ENCODE measurements at places on chromosomes 12 and 14.

DNA sequence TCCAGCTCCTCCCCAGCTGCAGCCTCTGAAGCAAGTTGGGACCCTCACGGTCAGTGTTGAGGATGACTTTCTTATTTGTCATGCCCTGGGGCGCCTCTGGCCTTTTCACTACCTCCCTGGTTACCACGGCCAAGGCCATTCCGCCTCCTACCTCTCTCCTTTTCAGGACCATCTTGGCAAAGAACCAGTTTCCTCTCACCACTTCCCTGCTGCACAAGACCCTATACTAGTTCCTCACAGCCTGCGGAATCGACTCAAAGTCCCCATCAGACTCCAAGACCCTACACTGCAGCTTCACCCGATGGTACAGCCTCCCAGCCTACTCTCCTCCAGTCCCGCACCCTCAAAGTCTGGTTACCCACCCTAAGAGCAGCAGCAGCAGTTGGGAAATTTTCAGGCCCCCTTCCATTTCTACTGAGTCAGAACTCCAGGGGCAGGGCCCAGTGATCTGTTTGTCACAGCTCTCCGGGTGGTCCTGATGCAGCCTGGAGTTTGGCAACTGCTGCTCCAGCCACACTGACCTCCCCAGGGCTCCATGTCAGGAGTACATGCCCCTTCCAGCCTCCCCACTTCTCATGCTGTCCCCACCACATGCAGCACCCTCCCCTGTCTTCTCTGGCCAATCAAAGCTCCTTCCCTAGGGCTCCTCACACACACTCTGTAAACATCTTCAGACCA lies 5.4 kb downstream of the VWF start:
- DNase-seq = no peak

DNA sequence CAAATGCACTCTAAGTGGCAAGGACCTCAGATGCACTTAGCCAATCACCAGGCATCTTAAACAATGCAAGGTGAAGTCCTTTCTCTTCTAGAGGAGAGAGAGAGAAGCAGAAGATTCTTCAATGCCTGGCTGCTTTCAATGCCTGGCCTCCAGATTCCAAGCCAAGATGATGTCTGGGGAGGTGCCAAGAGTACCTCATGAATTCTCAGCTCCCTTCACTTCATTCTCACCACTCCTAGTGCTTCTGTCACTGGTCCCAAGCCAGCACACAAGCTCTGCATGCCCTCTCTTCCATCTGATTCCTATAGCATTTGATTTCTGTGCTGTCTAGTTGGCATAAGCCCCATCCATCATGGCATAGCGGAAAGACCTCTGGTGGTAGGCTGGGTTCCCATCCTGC lies 225.0 kb downstream of the KSR2 start:
- DNase-seq = no peak

DNA sequence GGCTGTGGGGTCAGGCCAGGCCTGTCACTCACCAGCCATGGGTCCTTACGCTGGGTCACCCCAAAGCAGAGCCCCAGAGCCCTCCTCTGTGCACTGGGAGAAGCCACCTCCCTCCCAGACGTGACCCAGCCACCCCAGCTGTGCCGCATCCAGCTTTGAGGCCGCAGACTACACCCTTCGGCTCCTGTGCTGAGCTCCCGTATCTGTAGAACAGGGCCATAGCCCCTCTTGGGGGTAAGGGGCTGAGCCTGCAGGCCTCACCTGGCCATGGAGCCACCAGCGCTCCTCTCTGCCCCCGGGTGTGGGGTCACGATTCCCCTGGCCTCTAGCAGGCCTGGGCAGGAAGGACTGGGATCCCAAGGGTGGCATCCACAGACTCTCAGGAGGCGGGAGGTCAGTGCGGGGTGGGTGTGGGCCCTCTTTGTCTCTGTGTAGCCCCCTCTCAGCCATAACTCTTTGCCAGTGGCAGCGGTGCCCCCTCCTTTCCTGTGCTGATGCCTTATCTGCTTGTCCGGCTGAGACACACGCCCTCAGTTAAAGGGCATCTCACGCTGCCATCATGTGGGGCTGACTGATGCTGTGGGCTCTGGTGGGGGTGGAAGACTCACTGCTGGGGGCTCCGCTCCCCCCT lies 16.3 kb downstream of the ASPG start:
- DNase-seq = no peak

GRCh38 chr14:64734990-64735389 lies 30.8 kb downstream of the PLEKHG3 start:
- no peak for DNase-seq

DNA sequence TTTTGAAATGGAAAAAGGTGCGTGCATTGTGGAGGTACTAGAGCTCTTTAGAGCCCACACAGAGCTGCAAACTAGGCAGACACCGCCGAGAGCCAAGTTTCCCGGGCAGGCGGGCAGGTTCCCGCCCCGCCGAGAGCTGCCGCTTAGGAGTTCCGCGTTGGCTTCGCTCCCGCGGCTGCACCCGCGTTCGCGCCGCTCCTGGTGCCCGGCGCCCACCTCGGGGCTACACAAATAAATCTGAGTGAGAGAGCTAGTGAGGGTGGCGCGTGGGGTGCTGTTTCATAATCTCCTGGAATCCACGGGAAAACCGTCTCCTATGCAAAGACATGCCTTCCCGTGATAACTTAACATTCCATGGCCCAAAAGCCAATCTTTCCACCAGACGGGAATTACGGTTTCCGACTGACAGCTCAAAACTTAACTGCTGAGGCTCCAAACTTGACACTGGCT lies 645 bp downstream of the KITLG start:
- DNase-seq = peak; percentile 68

DNA sequence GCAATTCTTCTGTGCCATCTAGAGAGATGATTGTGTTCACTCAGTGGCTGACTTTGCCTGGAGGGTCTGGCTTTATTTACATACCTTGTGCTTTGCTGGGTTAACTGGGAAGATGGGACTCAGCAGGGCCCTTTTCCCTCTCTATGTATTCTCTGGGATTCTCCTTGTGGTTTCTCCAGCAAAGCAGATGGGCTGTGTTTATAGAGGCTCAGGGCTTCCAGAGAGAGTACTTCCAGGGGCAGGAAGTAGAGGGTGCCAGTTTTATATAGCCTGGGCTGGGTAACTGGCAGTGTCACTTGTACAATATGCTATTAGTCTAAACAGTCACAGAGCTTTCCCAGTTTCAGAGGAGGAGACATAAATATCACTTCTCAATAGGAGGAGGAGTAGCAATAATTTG lies 509.9 kb downstream of the DIO2 start:
- DNase-seq = no peak

DNA sequence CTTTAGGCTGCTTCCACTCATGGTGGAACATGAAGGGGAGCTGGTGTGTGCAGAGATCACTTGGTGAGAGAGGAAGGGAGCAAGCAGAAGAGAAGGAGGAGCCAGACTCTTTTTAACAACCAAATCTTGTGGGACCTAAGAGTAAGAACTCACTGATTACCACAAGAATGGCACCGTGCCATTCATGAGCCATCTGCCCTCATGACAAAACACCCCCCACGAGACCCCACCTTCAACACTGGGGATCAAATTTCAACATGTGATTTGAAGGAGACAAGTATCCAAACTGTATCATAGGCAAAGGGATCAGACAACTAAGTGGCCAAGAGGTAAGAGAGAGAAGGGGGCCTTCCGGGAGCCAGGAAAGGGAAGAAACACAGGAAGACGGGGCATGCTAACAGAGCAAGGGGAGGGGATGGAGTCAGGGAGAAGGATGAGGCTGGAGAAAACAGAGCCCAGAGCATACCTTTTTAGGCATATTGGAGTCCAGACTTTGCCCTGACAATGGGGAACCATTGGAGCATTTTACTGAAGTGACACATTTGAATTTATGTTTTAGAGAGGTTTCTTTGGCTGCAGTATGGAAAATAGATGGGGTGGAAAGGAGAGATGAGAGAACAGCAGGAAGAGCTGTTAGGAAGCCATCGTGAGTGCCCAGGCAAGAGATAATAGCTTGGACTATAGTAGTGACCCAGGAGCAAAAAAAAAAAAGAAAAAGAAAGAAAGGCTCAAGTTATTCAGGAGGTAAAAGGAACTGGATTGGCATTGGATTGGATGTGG lies 204.4 kb upstream of the NUDT4 start:
- DNase-seq = no peak

DNA sequence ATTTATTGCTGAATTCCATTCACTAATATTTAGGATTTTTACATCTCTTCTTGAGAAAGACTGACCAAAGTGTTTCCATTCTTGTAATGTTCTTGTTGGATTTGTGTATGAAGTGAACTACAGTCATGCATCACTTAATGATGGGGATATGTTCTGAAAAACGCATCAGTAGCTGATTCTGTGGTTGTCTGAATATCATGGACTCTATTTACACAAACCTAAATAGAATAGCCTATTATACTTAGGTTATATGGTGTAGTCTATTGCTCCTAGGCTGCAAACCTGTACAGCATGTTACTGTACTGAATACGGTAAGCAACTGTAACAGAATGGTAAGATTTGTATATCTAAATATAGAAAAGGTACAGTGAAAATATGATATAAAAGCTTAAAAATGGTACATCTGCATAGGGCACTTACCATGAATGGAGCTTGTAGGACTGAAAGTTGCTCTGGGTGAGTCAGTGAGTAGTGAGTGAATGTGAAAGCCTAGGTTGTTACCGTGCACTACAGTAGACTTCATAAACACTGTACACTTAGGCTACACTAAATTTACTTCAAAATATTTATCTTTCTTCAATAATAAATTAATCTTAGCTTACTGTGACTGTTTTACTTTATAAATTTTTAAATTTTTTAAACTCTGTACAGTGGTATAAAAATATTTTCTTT lies 27.6 kb upstream of the P2RX4 start:
- DNase-seq = no peak

GRCh38 chr14:93943930-93944329 lies 16.8 kb downstream of the FAM181A start:
- DNase-seq = no peak

DNA sequence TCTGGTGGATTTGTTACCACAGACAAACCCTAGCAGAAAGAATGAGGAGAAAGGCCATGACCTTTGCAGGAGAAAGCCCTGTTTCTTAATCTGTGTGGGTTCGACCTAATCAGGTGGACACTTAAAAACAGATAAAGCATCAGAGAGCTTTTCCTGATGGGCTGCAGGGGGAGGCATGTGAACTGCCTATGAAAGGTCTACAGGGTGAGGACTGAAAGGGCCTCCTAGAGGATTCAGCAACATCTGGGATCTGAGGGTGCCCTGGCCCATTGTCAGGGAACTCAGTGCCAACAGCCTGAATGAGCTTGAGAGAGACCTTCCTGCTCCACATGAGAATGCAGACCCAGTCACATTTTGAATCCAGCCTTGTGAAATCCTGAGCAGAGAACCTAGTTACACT lies 178.8 kb upstream of the DDHD1 start:
- DNase-seq = no peak

DNA sequence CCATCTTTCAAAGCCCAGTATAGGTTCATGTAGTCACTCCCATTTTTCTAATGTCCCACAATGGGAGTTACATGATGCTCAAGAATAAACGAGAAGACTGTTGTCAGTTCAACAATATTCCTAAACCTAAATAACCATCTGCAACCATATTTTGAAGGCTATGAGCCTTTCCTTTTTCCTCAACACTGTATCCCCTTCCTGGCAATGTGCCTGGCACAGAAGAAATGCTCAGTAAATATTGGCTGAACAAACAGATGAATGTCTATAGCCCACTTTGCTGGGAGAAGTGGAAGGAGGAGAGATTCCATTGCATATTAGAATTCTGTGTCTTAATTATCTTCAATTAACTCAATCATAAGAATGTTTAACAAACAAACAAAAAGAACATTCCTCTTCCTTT lies 6.1 kb downstream of the ARMH4 start:
- no peak for DNase-seq

- no peak for DNase-seq
Observed at GRCh38 chr14:76782115-76782884, 21.0 kb downstream of the VASH1 start.

DNA sequence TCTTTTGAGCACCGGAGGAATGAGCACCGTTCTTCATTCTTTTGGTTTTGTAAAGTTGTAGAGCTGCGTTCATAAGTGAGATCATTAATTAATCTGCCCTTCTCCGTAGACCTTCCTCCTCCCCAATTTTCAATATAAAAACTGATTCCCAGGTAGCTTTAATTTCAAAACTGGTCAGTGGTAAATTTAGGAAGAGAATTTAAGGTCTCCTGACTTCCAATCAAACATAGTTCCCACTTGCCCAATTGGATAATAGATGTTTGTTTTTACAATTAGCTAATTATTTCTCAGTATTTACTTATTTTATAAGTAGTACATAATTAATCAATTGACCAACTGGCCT lies 27.2 kb upstream of the YBX3 start:
- DNase-seq = no peak

DNA sequence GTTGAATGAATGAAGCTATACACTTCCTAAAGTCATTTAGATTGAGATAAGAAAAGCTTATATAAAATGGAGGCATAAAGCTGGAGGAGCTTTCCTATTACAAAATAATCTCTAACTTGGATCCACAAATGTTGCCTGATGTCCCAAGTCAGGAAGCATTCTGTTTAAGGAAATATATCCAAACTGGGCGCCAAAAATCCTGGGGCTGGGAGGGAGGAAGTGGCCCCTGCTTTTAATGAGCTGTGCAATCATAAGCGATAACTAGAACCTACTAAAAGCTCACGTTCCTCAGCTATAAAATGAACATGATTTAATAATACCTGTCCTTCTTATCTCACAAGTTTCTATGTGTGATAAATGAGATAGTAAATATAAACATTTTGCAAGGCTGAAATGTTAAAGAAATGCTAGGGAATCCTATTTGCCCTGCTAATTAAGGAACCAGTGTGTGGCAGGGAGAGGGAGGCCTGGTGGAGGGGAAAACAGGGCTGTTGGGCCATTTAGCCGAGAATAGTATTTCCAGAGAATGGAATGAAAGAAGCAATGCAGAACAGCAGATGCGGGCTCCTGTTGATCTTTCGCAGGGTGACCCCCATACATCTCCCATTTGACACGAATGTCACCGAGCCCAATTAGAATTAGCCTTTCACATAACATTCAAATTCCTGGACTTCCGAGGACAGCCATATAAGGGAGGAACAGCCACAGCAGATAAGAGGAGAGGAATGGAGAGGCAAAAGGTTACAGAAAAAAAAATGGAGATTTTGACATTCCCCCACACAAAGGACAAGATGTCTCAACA lies 25.9 kb downstream of the DUSP6 start:
- DNase-seq = no peak
